Calu3 (cell line): ENCODE measurements at places on chromosomes 1 and 21.

GRCh38 chr1:27598902-27599528 lies 4.9 kb downstream of the AHDC1 start:
- DNase-seq: no peak

- no peak for DNase-seq
Measured at GRCh38 chr1:205963352-205964155, 20.3 kb upstream of the SLC26A9 start.

DNA sequence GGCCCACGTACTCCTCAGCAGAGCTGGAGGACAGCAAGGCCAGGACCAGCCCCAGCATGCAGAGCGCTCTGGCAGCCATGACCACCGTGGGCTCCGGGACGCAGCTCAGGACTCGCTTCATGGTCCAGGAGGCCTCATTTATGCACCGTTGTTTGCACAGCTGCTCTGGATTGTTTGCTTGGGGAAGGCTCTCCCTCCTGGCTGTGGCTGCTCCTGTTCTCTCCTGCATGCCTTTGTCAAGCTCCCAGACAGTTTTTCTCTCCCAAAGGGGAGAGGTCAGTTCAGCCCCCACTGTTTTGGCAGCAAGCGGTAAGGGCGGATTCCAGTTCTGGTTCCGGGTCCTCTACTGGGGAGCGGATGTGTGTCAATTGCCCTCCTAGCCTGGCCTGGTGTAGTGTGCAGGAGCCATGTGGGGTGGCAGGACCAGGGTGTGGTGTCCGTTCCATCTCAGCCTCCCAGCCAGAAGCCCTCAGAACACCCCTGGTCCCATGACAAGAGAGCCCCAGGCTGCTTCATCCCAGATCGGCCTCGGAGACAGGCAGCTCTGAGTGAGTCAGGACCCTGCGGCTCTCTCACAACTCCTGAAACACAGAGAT lies at the start of gene TFF3:
Gene TFF3 (minus strand): TSS at position 114 of the 596 bp plus-strand sequence. CDS start 35 bp downstream, at position 79.
- no peak for DNase-seq

DNA sequence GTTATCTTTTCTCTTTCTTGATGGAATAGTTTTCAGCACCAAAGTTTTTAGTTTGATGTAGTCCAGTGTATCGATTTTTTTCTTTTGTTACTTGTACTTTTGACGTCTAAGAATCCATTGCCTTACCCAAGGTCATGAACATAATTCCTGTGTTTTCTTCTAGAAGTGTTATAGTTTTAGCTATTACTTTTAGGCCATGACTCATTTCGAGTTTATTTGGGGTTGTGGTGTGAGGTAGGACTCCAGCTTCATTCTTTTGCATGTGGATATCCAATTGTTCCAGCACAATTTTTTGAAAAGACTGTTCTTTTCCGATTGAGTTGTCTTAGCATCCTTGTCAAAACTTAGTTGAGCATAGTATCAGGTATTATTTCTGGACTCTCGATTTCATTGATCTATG lies 79.4 kb upstream of the SELENON start:
- DNase-seq: no peak

GRCh38 chr1:195886000-195886399 lies 722.2 kb downstream of the KCNT2 start:
- DNase-seq: no peak

DNA sequence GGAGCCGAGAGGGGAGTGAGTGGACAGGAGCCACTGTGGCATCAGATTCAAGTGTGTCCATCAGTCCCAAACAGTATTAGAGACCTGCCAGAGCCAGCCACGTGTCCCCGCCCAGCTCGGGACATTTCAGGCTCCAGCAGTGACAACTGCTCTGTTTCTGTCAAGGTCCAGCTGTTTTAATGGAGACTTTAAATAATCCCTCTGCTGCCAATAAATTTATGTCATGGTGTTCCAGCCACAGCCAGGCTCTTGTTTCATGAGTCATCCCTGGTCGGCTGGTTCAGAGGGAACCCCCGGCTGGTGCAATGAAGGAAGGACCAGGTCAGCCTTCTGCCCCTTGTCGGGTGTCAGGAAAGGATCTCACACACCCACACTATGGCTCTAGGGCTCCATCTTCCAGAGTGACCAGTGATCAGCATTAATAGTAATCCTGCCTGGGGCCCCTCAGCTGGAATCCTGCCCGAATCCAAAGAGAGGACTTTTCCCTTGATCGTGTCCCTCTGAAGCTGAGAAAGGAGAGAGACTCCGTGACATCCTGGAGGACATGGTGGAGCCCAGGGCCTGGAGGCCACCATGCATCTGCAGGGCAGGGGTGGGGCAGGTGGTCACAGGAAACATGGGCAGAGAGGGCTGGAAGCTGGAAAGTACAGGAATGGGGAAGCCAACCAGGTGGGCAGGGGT lies 197.3 kb downstream of the MATN1 start:
- peak; percentile 76 for DNase-seq

DNA sequence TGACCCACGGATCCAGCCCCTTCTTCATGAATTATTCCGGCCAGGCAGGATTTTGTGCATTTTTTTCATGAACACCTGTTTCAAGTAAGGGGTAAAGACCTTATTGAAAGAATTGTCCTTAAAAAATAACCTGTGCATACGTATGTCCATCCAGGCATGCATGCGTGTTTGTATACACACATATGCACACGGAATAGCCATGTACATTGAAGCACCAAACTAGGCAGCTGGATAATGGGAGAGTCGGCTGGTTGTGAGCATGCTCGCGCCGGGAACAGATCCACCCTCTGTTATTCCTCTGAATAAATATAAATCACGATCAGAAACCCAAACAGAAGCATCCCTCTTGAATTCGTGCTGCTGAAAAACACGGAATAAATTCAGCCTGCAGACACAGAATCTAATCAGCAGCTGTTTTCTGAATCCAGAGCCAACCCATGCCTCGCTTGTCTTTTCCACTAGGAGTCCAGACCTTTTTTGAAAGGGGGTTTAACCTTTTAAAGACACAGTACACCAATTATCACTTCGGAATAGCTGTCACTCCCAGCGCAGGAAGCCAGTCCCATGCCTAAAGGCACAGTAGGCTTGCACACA lies at the start of gene HIVEP3:
Gene HIVEP3 (minus strand): TSS at position 473 of the 594 bp plus-strand sequence.
- DNase-seq: no peak

DNA sequence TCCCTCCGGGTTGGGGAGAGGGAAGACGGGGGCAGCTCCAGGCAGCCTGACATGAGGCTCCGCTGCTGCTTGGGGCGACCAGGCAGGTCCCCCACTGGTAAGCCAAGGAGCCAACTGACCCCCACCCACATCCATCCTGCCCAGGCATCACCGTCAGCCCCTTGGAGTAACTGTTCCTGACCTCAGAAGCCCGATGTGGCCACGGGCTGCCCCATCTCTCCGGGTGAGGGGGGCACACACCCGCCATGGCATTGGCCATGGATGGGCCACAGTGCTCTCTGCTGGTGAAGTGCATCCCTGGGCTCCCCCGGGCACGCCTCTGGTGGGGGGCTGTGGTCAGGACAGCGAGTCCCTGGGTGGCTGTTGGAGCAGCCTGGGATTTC lies 100.0 kb downstream of the CRYAA start:
- no peak for DNase-seq

DNA sequence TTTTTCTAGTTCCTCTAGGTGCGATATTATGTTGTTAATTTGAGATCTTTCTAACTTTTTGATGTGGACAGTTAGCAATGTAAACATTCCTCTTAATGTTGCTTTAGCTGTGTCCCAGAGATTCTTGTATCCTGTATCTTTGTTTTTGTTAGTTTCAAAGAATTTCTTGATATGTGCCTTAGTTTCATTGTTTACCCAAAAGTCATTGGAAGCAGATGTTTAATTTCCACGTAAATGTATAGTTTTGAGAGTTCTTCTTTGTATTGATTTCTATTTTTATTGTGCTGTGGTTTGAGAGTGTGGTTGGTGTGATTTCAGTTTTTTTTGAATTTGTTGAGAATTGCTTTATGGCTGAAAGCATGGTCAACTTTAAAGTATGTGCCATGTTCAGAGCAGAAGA lies 319.4 kb downstream of the PTBP2 start:
- no peak for DNase-seq

GRCh38 chr1:180762796-180763195 lies 131.0 kb downstream of the XPR1 start:
- no peak for DNase-seq

- DNase-seq: no peak
Measured at GRCh38 chr1:165381745-165382505, 25.4 kb upstream of the LMX1A start.

DNA sequence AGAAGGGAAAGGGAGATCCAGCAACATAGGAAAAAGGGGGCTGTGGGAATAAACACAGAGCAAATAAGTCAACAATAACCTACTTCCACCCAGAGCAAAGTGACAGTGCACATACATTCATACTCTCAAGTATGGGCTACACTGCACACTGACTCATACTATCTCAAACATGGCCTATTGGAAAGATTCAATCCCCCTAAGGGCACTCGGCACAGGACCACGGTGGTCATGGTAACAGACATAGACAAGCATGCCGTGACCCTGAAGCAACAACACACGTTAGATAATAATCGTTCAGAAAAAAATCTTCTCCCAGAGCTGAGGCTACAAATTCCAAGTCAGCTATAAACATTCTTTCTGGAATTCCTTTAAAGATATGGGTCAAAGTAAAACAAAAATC lies 16.8 kb upstream of the JAK1 start:
- peak; percentile 67 for DNase-seq

DNA sequence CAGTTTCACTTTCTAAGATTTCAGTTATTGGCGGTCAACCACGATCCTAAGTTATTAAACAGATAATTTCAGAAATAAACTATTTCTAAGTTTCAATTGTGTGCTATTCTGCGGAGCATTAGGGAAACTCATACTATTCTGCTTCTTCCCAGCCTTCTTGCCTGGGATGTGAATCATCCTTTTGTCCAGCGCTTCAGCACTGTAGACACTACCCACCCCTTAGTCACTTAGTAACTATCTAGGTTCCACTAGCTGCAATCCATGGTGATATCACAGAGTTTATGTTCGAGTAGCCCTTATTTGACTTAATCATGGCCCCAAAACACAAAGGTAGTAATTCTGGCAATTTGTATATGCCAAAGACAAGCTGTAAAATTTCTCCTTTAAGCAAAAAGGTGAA lies 279.9 kb upstream of the ADAMTS5 start:
- DNase-seq: no peak

GRCh38 chr1:198087831-198088230 lies 69.0 kb upstream of the NEK7 start:
- no peak for DNase-seq

GRCh38 chr1:203304391-203304918 lies 864 bp upstream of the BTG2 start:
- DNase-seq: no peak

GRCh38 chr1:226862890-226863289 lies 7.5 kb upstream of the PSEN2 start:
- DNase-seq: no peak

DNA sequence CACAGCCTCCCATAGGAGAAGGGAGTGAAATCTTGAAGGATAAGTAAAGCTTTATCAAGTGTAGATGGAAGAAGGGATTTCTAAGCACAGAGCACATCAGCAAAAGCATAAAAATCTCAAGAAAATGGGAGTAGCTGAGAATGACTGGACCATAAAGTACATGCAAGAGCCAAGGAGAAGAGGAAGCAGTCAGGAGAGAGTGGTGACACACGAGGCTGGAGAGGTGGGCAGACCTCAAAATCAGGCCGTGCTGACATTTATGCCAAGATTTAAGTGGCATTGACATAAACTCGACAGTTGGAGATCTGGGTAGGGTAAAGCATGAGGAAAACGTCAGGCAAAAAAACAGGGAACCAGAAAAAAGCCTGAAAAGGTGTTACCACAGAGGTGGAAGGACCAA lies 62.3 kb downstream of the GFI1 start:
- no peak for DNase-seq

DNA sequence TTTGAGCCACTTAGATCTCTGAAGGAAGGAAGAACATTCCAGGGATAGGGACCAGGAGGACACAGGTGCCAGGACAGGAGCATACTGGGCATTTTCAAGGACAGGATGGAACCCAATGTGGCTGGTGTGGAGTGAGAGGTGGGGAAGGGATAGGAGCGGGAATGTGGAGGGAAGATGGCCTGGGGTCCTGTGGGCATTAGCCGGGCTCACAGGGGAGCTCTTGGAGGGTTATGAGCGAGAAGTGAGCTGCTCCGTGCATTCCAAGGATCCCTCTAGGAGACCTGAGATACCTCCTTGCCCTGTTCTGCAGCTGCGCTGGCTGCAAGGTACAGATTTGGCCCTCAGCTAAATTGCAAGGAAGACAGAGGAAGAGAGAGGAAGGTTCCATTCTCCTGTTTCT lies 87.5 kb downstream of the IER5 start:
- DNase-seq: no peak

- DNase-seq: no peak
Measured at GRCh38 chr1:59124166-59124565, 172.7 kb upstream of the FGGY start.

DNA sequence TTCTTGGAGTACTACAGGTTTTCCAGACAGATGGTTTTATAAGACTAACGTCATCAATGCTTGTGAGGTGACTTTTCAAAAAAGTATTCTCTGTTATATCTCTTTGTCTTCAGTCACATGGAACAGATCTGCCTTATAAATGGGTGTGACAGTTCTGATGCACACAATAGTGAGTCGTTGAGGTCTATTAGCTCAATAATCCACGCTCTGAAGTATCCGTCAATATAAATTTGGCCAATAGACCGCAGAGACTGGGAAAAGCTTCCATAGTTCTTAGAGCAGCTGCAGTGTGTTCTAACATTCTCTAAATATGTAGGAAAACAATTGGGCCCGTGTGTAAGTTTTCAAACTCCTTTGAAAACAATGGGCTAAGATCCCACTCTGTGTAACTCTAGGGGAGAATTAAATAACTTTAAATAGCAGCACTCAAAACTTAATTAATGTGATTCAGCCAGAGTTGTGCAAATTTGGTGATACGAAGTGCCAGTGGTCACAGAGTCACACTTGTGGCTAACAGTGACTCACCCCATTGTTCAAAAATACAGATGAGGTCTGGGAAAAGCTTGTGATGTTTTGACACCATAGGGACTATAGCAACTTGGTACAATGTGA lies 316.0 kb downstream of the LMO4 start:
- peak; percentile 13 for DNase-seq

- no peak for DNase-seq
Measured at GRCh38 chr1:169594391-169594790, 8.1 kb upstream of the F5 start.

GRCh38 chr1:89820422-89821321 lies at the start of gene LRRC8D:
Gene LRRC8D (plus strand): TSS chr1:89821032. CDS start chr1:89933069, 112,037 bp downstream.
- peak; percentile 85 for DNase-seq

GRCh38 chr1:199747984-199748383 lies 279.5 kb upstream of the NR5A2 start:
- DNase-seq: no peak

- no peak for DNase-seq
Measured at GRCh38 chr21:41482301-41482700, 25.7 kb downstream of the TMPRSS2 start.

GRCh38 chr21:42341776-42342542 lies 8.8 kb downstream of the TFF2 start:
- DNase-seq: no peak

- peak; percentile 83 for DNase-seq
Measured at GRCh38 chr1:223707256-223708000, 4.9 kb upstream of the CAPN2 start.
